ENCODE measurements at places on chromosomes 4 and X.

GRCh38 chrX:85111347-85111746 lies 107.7 kb downstream of the APOOL start:
- DNase-seq, result no peak

GRCh38 chr4:39648827-39649558 lies 10.3 kb upstream of the SMIM14 start:
- no peak for DNase-seq

DNA sequence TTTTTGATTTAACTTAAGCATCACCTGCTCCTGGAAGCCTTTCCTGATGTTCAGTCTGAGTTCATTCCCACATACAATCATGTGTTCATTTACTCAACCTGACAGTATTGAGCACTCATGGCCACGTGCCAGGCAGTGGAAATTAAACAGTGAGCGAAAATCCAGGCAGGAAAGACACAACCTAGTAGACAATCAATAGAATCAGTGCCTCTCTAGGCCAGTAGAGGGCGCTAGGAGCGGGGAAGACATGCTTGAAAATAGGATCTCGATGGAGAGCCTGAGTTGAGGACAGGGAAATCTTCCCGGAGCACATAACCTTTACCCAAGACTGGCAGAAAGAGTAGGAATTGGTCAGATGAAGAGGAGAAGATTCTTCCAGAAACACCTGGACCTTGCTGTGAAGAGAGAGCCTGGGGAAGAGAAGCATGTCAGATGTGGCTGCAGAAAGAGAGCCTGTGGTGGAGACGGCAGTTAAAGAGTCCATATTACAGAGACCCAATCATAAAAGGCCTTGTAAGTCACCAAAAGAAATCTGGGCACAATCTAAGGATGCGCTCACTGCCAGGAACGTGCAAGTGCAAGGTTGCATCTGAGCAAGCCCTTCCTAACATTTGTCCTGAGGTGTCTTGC lies 103.5 kb downstream of the LDB2 start:
- DNase-seq, result peak; percentile 22

DNA sequence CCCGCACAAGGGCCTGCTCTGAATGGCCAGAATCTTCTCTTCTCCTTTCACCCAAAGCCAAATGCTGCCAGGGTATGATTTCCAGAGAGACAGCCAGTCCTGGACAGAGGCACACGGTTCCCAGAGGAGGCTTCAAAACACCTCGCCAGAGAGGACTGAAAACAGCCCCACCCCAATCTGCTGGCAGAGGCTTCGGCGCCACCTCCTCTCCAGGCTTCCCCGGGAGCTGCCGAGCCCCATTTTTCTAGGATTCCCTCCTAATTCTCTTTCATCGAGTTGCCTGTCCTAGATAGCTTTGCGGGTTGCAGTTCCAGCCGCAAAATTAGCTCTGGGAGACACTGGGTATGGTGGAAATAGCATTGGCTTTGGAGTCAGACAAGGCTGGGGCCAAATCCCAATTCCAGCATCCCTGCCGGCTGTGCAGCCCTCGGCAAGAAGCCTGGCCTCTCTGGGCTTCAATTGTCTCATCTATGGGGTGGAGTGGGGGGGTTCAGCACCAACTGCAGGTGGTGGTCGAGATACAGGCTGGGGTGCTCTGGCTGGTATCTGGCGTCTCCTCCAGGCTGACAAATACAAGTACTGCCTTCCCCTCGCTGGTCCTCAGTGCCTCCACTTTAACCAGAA lies 22.6 kb downstream of the PPP2R2C start:
- DNase-seq, result no peak

DNA sequence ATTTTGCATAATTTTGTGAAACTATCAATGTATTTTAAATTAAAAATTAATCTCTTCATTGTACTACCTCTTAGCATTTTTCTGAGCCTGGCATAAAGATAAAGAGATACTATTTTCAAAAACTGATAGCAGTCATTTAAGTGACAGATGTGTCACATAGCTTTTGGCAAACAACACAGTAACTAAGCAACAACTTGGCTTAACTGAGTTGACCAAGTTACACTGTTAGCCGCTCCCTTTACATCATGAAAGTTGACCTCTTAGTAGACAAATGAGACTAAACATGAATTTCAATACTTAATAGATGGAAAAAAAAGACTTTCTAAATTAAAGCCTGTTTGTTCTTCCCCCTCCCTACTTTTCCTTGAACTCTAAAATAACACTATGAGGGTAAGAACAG lies 62.0 kb downstream of the ATP8A1 start:
- no peak for DNase-seq

- DNase-seq, result no peak
Observed at GRCh38 chr4:6371812-6372211, 100.6 kb downstream of the PPP2R2C start.

- DNase-seq, result no peak
Observed at GRCh38 chr4:5374994-5375393, 323.7 kb downstream of the STK32B start.

- no peak for DNase-seq
Observed at GRCh38 chrX:20507901-20508620, 241.4 kb upstream of the RPS6KA3 start.

- DNase-seq, result no peak
Observed at GRCh38 chr4:150543042-150543441, 38.9 kb upstream of the MAB21L2 start.

DNA sequence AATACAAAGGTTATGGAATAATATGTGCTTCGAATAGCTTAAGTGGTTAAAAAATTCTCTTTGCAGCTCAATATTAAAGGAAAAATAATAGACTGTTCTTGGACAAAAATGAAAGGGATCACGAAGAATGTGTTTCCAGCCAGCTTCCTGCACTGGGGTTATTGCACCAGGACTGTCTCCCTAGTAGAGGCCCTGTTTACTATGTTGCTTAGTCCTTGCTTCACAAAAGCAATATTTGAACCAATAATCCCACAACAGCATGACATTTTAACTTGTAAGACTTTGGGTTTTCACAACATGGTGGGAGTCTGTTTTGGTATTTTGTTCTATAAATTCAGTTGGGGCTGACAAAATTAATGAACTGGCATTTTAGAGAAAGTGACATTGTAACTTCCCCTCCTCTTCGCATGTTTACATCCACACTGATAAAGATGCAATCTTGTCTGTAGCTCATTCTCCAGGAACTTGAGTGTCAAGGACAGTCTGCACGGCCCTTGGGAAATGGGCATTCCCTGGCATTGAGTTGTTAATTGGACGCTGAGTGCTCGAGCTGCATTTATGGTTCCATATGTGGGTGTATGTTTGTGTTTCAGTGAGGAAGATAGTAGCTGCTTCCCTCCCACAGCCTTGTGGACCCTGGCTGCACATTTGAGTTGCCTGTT lies 39.0 kb downstream of the SHROOM2 start:
- DNase-seq, result no peak
